ENCODE measurements at places on chromosomes 3 and 15.
A peak's percentile ranks its signal among the peaks of the same experiment; 100 is the strongest.

- no peak for DNase-seq
These were observed 42.9 kb downstream of the MEGF11 start for GRCh38 chr15:66210684-66211083.

- DNase-seq: peak; percentile 79
These were observed 9.3 kb downstream of the GALNT15 start for GRCh38 chr3:16183601-16184270.

- DNase-seq: no peak
These were observed 517.7 kb upstream of the TBL1XR1 start for GRCh38 chr3:177714945-177715344.

DNA sequence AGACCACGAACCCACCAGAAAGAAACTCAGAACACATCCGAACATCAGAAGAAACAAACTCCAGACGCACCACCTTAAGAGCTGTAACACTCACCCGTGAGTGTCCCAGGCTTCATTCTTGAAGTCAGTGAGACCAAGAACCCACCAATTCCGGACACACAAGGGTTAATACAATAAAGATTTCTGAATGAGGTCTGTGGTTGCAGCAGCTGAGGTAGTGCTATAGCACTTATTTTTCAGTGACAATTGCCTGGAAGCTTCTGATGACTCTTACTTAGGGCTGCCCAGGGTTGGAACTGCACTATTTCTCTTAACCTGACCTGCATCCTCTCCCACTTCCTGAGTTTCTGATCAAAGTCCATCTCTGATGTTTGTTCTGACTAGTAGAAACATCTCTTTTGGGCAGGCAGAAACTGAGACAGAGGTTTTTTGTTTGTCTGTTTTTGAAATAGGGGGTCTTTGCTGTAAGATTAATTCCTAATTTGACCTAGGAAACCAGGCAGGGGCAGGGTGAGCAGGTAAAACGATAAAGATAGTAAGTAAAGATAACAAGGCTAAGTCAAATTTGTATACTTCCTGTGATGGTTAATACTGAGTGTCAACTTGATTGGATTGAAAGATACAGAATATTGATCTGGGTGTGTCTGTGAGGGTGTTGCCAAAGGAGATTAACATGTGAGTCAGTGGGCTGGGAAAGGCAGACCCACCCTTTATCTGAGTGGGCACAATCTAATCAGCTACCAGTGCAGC, 169.1 kb downstream of the GAP43 start:
- DNase-seq: no peak

- DNase-seq: peak; percentile 85
These were observed 64.0 kb upstream of the DGKG start for GRCh38 chr3:186425788-186426730.

Data from HFFc6 (cell line).